IMR-90 (cell line): ENCODE measurements at places on chromosomes 11 and 22. TPM values are rescaled to one million over a fixed set of nuclear protein-coding genes. Genes with fewer than 3 reads are reported as not detected.
A peak's percentile ranks its signal among the peaks of the same experiment; 100 is the strongest.

BET1L gene
- 10.0 and 10.8 TPM in 2 replicates for total RNA-seq

C11orf42 gene
- total RNA-seq = not detected in 2 replicates

OPCML gene
- under 0.01 TPM in 2 replicates for total RNA-seq

FOSL1 gene
- total RNA-seq = 17.2 and 26.1 TPM in 2 replicates

CASP5 gene
- not detected in 2 replicates for total RNA-seq

FAM111B gene
- 9.3 and 13.9 TPM in 2 replicates for total RNA-seq

FAM180B gene
- not detected in 2 replicates for total RNA-seq

DNA sequence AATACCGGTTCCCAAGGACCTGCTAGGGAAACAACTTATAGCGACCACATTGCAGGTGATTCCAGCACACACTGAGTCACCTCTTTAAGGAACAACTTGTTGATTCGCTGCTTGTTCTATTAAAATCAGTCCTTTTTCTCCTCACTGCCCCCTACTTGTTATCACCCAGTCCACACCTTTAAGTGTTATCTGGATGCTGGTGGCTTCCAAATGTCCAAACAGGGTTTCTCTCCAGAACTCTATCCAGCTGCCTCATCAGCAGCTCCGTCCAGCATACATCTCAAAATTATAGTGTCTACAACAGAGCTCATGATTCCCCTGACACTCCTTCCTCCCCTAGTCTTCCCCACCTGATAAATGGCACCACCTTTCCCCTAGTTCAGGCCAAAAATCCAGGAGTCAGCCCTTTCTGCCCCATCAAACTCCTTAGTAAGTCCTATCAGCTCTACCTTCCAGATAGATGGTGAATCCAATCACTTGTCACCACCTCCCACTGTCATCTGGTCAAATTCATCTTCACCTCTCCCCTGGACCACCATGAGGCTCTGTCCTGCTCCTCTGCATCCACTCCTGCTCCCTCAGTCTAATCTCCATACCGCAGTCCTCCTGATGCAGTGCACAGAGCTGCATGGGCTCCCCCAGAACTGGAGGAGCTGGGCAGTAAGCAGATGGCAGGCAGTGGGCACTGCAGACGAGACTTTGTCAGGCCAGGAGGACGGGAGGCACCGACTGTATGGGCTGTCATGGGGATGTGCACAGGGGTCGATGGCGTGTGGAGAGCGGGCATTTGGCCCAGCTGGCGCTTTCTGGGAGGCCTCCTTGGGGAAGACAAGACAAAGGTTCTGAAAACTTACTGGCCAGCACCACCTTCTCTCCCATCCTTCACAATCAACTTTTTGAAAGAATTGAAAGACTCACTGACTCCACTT is 19.3 kb downstream of the IL10RA start:
- no peak for DNase-seq

DNA sequence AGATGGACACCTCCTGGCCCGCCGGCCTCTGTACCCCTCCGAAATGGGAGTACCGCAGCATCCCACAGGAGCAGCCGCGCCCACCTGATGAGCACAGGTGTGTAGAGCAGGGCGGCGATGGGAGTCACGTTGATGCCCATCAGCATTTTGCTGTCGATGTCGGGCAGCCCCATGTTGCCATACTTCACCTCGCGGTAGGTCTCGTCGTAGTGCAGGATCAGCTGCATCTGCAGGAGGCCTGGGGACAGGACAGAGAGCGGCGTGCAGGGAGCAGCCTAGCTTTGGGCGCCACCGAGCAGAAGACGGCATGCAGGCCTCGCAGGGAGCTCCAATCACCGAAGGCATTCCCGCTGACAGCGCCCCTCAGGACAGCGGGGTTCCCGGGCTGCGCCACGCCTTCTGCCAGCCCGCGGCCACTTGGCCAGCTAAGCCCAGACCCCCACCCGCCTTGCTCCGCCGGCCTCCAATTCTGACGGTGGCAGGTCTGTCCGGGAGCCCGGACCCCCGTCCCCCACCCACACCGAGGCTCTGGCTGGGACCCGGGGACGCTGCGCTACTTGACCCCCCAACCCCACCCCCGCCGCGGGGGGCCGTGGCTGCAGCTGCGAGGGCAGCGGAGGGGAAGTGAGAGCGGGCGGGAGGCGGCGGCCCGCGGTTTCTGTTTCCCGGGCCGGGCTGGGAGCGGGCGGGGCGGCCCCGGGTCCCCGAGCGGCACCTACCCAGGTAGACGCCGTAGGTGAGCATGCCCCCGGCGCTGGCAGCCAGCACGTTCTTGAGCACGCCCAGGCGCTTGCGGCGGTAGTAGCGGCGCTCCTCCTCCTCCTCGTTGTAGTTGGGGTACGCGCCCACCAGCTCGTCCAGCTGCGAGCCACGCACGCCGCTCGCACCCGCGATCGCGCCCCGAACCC is 705 bp downstream of the UNC93B1 start:
- DNase-seq = no peak

DNA sequence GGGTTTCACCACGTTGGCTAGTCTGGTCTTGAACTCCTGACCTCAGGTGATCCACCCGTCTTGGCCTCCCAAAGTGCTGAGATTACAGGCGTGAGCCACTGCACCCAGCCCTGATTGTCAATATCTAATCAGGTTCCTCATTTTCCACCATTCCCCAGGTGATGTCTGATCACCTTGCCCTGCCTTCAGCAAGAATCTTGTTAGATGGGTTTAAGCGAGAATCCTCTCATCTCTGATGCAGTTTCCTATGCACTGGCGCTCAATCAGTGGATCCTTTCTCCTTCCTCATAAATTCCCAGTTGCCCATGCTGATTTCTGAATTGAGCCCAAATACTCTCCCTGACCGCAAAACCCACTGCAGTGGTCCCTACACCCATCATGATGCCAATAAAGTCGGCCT is 664 bp upstream of the ZC3H7B start:
- DNase-seq = no peak

- no peak for DNase-seq
Observed at GRCh38 chr11:41713030-41713429, 253.6 kb upstream of the LRRC4C start.

DNA sequence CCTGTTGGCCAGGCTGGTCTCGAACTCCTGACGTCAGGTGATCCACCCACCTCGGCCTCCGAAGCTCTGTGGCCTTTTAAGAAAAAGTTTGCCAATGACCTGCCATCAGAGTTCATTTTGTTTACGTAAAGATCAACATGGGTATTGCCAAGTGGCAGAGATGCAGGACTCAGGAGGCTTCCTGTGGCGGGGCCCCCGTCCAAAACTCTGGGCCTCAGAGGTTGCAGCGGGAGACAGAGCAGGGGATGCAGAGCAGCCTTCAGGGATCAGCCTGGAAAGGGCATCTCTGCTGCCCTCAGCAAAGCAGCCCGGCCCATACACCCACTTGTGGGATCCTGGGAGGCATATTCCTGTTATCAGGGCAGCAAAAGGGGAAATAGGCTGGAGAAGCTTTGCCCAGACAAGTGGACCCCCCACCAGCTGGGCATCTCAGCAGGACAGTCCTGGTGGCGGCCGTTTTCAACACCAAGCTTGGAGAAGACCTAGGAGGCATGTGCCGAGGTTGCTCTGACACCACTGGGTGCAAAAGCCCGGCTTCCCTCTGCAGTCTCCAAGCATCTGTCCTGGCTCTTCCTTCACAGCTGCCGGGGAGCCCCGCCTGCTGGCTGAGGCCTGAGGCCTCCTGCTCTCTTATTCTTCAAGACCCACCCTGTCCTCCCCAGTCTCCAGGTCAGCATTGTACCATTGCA is 1152.4 kb downstream of the BRD1 start:
- no peak for DNase-seq

- DNase-seq = no peak
Observed at GRCh38 chr22:25406510-25407210, 157.8 kb upstream of the GRK3 start.

- DNase-seq = no peak
Observed at GRCh38 chr11:46253258-46254132, 24.0 kb upstream of the CREB3L1 start.

DNA sequence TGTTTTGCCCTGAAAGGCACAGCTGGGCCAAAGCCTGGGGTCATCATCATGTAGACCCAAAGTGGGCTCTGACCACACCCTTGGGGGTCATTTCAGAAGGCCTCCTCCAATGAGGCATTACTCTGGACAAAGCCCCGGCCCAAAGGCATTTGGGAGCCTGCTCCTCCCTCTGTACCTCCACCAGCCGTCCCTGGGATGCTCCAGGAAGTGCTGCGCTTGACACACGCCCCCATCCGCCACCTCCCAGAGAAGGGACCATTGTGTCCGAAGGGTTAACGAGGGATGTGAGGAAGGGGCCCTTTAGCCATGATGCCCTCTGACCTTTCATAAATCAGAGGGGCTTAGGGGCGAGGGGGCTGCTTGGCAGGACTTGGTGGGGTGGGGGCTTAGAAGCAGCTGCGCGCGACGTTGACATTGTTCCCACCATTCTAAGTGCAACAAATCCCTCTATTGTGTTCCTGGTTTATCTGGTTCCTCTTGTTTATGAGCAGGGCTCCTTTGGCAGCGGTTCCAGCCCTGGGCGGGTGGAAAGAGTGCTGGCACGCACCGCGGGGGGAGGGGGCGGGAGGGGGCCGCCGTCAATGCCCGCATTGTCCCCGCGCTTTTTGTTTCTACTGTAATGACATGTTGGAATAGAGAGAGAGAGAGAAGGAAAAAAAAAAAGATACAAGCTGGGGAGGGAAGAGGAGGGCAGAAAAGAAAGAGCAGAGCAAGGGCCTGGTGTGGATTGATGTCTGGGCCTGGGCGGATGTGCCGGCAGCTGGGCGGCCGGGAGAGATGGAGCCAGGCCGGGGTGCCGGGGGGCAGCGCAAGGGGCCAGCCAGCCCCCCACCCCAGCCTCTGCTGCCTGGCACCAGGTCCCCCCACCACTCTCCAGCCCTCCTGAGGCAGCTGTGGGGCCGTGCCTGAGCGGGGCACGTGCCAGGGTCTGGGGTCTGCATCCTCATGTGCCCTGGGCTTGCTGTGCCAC is 32.1 kb upstream of the SOX10 start:
- peak; percentile 58 for DNase-seq

DNA sequence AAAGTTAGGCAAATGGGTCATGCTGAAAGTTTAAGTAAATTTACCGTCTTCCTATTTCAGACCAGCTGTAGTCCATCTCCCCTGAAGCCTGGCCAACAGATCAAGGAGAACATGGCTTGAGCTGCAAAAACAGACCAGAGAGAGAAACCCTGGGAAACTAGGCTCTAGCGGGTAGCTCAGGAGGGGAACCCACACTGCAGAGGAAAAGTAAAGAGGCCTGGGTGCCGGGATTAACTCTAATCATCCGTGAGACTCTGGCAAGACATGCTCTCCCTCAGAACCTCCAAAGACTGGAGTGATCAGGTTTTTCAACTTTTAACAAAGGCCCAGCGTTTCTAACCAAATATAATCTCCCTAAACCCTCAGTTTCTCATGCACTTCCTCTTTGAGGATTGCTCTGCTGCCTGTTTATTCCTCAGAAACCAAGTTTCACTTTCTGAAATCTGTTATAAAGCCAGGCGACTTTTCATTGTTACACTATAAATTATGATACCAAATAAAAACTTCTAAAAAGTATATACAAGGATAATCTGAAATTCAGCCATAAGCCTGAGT is 67.5 kb downstream of the GAB2 start:
- DNase-seq = peak; percentile 55

DNA sequence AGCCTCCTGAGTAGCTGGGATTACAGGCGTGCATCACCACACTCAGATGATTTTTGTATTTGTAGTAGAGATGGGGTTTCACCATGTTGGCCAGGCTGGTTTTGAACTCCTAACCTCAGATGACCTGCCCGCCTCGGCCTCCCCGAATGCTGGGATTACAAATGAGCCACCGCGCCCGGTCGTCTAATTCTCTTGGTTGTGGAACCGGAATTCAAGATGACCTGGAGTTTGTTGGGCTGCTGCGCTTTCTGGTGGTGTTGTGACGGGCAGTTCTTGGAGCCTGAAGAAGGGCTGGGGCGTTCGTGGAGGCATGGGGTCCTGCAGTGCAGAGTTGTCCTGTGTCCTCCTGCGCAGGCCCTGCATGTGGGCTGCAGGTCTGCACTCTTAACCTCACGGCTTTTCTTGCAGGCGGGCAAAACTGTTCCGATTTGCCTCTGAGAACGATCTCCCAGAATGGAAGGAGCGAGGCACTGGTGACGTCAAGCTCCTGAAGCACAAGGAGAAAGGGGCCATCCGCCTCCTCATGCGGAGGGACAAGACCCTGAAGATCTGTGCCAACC is 4.9 kb upstream of the TRMT2A start:
- no peak for DNase-seq

DNA sequence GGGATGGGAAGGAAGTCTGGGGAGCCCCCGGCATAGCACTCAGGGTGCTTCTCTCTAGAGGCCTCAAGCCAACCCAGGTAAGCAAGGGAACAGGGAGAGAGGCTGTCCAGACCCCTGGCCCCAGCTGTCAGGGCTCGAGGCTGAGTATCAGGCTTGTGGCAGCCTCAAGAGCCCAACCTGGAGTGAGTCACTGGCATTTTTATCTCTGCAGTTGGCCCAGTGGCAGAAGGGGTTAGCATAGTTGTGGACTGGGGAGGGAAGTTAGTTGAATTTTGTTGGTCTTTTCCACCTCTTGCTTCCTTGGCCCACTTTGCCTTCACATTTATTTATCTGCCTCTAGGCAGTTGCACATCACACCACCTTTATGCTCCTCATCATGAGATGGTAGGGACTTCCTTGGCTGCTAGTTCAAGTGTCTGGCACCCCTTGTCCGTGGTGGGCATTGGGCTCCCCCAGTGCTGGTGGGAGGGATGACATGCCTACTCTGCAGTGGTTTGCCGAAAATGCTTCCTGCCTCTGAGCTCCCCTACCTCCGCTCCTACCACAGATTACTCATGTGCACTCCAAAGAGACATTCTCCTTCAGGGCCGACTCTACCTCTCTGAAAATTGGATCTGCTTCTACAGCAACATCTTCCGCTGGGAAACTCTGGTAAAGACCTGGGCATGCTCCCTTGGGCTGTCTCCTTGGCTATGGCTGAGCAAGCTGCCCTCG is 60.1 kb downstream of the SCN3B start:
- peak; percentile 37 for DNase-seq

- no peak for DNase-seq
Observed at GRCh38 chr11:11141065-11141464, 212.0 kb downstream of the CSNK2A3 start.

DNA sequence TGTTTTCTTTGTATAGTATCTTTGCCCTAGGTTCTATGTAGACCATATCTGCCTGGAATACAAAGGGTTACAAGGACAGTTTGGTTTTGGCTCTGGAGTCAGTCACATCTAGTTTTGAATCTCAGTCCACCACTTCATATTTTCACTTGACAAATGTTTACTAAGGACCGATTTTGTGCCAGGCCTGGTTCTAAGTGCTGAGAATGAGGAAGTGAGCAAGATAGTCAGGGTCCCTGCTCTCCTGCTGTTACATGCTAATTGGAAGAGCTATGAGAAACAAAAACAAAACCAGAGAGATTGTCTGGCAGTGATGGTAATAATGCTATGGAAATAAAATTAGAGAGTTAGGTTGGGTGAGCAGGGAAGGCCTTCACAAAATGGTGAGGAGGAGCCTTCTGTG is 66.1 kb upstream of the ARHGAP20 start:
- DNase-seq = peak; percentile 48
